ENCODE measurements at places on chromosomes 2 and 18. TPM values are rescaled to one million over a fixed set of nuclear protein-coding genes. Genes with fewer than 3 reads are reported as not detected.

APCDD1 gene
- total RNA-seq, result 75.8 TPM

ELOA2 gene
- not detected for total RNA-seq

ALPP gene
- not detected for total RNA-seq

PSMA8 gene
- total RNA-seq, result not detected

RND3 gene
- 119 TPM for total RNA-seq

MEIS1 gene
- 29.4 TPM for total RNA-seq

AGXT gene
- total RNA-seq, result not detected

TNS1 gene
- total RNA-seq, result 1,836 TPM

SERPINB11 gene
- total RNA-seq, result not detected

FBXO48 gene
- 0.56 TPM for total RNA-seq

PJVK gene
- total RNA-seq, result 1.8 TPM

DOK1 gene
- total RNA-seq, result 17.6 TPM

AP1S3 gene
- 3.0 TPM for total RNA-seq

COL4A3 gene
- 36.7 TPM for total RNA-seq

TCF23 gene
- not detected for total RNA-seq

RIT2 gene
- not detected for total RNA-seq

MRPS5 gene
- total RNA-seq, result 44.8 TPM

- no peak for DNase-seq
Measured at GRCh38 chr2:74079522-74080341, 68.0 kb downstream of the BOLA3 start.

GRCh38 chr2:43347746-43348145, 121.3 kb upstream of the ZFP36L2 start:
- DNase-seq, result no peak

GRCh38 chr2:103808814-103809213, 1045.1 kb upstream of the POU3F3 start:
- no peak for DNase-seq

- no peak for DNase-seq
Measured at GRCh38 chr2:109699646-109700045, 85.5 kb downstream of the SOWAHC start.

DNA sequence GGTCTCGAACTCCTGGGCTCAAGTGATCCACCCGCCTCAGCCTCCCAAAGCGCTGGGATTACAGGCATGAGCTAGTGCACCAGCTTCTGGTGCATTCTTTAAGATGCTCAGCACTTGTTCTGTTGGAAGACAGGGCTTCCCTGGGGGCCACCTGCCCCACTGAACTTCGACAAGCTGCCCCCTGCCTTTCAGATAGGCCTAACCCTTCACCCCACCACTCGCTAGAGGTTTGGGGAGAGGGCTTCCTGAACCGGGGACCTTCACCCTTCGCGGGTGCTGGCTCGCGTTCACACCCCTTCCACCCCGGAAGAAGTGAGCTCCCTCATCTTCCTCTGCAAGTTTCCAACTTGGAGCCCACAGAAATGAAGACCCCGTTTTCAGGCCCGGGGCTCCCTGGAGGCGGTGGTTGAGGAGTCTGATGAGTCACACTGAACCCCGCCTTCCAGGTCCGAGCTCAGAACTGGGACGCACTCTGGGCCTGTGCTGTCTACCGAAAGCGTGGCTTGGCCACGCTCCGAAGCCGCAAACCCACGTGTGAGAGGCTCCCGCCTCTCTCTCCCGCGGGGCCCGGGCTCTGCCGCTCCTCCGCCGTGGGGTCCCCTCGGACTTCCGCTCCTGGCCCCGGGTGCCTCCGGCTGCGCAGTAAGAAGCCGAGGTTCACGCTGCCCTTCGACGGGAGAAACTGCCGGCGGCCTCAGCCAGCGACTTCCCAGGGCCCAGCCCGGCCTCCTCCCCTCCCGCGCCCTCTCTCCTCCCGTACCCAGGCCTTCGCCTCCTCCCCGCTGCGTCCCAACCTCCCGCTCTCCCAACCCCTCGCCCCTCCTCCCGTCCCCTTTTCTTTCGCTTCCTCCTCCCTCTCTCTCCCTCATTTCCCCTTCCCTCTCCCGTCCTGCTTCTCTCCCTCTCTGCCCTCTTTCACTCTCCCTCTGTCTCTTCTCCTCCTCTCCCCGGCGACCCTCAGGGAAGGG, 47.5 kb upstream of the SP3 start:
- no peak for DNase-seq

- DNase-seq, result peak; percentile 25
Measured at GRCh38 chr2:9757501-9758264, 85.6 kb upstream of the TAF1B start.

- no peak for DNase-seq
Measured at GRCh38 chr2:42220566-42220965, 51.4 kb downstream of the EML4 start.

DNA sequence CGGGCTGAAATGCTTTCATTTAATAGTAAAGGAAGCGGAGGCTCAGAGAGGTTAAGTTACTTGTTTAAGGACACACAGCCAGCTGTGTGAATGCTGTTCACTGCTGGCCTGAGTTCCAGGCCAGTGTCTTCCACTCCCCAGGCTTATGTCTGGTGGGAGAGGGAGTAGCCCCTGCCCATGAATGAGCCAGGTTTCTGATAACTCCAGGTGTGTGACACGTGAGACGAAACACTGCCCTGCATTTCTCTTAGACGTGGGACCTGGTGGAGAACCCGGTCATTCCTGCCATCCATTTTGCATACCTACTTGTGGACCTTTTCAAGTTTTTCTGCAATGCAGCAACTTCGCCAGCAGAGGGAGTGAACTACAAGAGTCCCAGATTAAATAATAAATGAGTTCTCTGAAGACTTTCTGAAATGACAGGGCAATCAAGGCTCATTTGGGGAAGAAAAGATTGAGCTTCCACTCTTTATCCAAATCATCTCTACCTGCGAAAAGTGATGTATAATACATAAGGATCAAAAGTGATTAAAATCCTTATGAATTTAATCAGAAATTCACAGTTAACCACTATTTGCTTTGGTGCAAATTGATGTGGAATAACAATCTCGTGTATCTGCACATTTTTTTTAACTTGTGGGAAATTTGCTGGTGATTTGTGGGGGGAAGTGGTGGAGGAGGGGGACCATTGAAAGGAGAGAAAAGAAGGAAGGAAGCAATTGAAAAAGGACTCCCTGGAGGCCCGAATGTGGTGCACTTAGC, 79.4 kb upstream of the ASB18 start:
- DNase-seq, result peak; percentile 32

DNA sequence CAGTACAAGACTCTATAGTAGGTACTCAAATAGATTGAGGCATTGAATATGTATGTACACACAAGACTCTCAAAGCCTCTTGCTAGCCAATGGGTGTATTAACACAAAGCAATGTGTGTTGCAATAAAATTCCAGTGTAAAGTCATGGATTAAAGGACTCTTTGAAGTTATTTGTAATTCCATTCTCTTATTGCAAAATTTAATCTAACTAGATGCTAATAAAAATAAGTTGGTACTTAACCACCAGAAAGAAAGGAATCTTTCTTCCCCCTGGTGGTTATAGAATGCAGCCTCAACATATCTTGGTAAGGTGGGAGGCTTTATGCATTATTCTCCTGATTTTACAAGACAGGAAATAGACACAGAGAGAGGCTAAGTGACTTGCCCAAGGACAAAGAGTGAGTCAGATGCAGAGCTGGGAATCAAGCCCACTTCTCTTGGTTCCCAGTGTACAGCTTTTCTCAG, 18.0 kb downstream of the LRP1B start:
- no peak for DNase-seq

- no peak for DNase-seq
Measured at GRCh38 chr2:42200926-42201855, 32.0 kb downstream of the EML4 start.

DNA sequence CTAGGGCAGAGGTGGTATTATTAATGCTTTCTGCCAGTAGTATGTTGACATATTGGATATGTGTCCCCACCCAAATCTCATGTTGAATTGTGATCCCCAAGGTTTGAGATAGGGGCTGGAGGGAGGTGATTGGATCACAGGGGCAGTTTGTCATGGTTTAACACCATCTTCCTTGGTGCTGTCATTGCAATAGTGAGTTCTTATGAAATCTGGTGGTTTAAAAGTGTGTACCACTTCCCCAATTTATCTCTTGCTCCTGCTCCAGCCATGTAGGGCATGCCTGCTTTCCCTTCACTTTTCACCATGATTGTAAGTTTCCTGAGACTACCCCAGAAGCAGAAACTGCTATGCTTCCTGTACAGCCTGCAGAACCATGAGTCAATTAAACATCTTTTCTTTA, 47.1 kb upstream of the THSD7B start:
- DNase-seq, result no peak

DNA sequence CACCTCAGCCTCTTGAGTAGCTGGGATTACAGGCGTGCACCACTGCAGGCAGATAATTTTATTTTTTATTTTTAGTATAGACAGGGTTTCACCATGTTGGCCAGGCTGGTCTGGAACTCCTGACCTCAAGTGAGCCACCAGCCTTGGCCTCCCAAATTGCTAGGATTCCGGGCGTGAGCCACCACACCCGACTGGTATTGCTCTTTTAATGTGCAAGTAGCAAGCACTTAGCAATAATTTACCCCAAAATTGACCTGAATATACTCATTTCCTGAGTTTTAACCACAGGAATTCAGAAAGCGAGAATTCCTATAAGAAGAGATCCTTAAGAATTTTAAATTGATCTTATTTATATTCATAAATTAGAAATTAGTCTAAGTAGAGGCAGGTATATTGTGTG, 169.1 kb downstream of the CDH2 start:
- DNase-seq, result no peak

GRCh38 chr2:189236066-189236465, 56.5 kb upstream of the COL5A2 start:
- DNase-seq, result no peak

GRCh38 chr2:213237251-213237650, 47.0 kb upstream of the SPAG16 start:
- no peak for DNase-seq

DNA sequence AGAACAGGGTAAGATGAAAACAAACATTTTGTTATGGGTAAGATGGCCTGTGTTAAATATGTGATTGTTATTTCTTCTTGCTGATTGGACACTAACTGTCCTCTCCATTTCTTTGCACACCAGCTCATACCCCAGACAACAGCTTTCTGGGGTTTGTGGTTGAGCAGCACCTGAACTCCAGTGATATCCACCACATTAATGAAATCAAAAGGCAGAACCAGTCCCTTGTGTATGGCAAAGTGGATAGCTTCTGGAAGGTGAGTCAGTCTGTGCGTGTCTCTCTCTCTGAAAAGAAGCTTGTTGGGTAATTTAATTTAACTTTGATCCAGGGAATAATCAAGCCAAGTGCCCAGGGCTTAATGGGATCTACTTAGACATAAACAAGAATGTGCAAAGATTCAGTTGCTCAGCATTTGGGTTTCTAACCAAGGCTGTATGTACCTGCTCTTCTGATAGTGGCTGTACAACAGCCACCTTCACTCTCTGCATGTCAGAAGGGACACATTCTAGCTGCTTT, 108.3 kb downstream of the MGAT5 start:
- DNase-seq, result no peak
